Sigmoid colon (tissue), 7 donors: ENCODE measurements at places on chromosomes 7 and 10. TPM values are rescaled to one million over a fixed set of nuclear protein-coding genes. Genes with fewer than 3 reads are reported as not detected.

Gene ERCC6
- total RNA-seq: 16.6 TPM

- H3K36me3 ChIP-seq: no peaks in the 10 kb centered on the region
- peaks cover 6% of the 10 kb centered on the region for H3K4me1 ChIP-seq
- no peak for DNase-seq
- no peak overlapping the region for H3K4me3 ChIP-seq
- H3K27me3 ChIP-seq: no peaks in the 10 kb centered on the region
Observed at GRCh38 chr7:78787854-78788253, 665.6 kb downstream of the MAGI2 start.

GRCh38 chr7:114481999-114482398 is 67.4 kb downstream of the FOXP2 start:
- DNase-seq: no peak
- H3K4me3 ChIP-seq: no peak overlapping the region
- no peaks in the 10 kb centered on the region for H3K4me1 ChIP-seq
- H3K36me3 ChIP-seq: no peaks in the 10 kb centered on the region
- no peaks in the 10 kb centered on the region for H3K27me3 ChIP-seq

DNA sequence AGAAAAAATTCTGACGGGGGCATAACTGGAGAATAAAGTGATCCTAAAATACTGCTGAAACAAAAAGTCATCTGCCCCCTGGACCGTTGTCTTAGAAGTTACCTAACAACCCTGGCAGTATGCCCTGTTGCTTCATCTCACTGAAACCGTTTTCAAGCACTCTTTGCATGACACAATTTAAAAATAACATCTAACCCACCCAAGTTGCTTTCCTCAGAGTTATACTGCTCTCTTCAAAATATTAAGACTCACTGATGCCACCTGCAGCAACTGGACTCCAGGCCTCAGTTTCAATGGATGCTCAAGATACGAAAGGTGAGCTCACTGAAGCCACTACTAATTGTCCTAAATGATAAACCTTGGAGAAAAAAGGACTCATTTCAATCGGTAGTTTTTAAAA is 57.4 kb downstream of the CDK6 start:
- no peak overlapping the region for H3K4me3 ChIP-seq
- no peaks in the 10 kb centered on the region for H3K4me1 ChIP-seq
